Islet precursor cell (in vitro differentiated cells): ENCODE measurements at places on chromosomes 11 and 22.

- DNase-seq, result no peak
Measured at GRCh38 chr22:29782061-29782845, 15.1 kb downstream of the UQCR10 start.

DNA sequence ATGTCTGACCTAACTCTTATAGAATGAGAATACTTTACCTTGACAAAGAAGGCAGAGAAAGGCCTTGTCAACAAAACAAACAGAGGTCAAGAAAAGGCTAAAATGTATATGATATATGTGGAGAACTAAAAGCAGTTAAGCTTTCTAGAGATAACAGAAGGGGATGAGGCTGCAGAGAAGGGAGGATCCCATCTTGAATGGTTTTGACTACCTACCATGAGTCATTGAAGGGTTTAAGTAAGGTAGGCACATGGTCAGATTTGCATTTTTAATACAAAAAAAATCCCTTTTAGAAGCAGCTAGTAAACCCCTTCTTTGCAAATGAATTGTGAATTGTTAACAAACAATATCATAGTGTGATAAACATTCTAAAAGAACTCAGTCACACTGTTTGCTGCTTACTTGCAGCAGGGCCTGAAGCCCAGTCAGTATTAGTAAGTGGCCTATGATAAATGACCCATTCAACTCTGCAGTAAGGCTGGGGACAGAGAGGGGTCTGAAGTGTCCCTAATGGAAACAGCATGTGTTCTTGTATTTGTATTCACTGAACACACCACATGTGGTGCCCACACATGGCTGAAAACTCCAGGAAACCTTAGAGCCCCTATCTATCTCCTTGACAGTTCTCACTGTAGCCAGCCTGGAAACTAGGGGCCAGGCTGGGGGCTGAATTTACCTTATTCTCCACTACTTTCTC is 328.8 kb upstream of the PITPNB start:
- no peak for DNase-seq

DNA sequence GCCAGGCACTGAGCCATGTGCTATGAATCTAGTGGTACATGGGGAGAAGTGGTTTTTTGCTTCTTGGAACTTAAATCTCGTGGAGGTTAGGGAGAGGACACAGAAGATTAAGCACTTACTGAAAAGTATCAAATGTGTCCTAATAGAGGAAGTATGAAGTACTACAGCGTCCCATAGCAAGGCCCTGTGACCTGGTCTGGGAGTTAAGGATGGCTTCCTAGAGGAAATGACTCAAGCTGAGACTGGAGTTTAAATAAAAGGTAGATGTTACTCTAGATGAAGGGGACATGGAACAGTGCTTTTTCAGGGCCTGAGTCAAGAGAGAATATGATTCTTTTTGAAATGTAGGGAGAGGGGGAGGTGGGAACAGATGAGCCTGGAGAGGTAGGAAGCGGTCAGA is 202.9 kb downstream of the GRIK4 start:
- no peak for DNase-seq

DNA sequence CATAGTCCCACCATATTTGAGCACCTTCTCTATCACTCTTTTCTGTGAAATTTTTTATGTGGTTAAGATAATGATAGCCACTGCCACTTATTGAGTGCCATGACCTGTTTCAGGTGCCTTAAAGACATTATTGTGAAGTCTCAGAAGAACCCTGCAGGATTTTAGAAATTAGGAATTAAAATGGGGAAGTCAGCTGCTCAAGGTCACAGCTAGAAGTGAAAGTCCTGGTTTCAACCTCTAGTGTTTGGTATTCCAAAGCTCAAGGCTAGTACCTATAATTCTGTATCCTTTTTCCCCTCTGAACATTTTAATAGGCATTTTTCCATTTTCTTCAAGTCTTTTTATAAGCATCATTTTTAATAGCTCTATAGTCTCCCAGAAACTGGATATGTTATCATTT is 9.0 kb upstream of the RRM1 start:
- no peak for DNase-seq

DNA sequence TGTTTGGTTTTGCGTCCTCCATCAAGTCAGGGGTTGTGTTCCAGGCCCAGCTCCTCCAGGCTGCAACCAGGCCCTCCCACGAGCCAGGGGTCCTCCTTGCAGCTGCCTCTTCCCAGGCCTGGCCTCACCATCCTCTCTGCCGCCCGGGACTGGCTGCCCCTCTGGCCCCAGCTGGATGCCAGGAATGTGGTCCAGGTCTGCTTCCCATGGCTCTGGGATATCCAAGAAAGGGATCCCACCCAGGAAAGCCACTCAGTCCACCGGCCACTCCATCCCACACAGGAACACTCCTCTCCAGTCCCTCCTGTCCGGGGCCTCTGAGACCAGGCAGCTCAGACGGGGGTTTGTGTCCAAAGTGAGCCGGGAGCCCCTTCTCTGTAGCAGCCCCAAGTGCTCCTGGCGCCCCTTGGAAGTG is 336.4 kb downstream of the BRD1 start:
- DNase-seq, result no peak

- no peak for DNase-seq
Measured at GRCh38 chr22:47033648-47034000, 271.2 kb downstream of the TBC1D22A start.

DNA sequence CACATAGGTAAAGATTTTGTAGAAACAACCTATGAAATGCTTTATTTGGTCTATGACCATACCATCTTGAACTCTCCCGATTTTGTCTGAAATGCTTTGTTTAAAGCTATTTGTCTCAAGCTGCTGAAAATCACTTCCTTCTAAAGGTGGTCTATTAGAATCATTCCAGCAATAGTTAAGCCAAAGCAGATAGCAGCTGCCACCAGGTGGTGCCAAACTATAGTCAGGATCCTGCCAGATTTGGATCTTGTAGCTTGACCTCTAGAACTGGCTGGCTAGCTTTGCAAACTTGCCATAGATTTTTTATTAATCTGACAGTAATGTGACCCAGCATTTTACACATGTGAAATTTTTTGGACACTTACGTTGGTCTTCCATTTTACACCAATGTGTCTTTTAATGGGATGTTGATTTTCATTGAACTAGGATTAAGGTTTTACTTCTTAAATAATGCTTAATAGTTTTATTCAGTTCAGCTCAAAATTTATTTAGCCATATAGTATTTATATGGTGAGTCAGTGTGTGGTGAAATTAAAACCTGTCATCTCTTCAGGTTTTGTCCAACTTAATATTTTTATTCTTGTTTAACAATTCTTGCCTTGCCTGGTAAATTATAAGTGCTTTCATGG is 19.7 kb downstream of the CTR9 start:
- peak; percentile 68 for DNase-seq

DNA sequence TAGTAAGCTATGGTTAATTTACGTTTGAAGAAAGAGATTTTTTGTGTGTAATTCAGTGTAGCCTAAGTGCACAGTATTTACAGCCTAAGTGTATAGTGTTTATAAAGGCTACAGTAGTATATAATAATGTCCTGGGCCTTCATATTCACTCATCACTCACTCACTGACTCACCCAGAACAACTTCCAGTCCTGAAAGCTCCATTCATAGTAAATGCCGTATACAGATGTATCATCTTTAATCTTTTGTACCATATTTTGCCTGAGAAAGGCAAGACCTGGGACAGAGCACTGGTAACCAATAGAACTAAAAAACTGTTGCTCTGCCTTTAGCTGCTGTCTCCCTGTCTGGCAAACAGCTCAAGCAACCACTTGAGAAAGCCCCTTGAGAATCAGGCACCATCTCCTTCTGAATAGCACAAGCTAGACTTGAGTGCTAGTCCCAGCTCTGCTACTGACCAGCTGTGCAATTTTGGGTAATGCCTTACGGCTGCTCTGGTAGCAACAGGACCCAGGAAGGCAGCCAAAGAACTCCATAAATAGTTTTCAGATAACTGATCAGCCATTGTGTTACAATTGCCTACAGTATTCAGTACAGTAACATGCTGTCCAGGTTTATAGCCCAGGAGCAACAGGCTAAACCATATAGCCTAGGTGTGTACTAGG is 131.3 kb downstream of the KCNC1 start:
- DNase-seq, result no peak

GRCh38 chr11:28146123-28146751 is 38.0 kb downstream of the METTL15 start:
- no peak for DNase-seq

DNA sequence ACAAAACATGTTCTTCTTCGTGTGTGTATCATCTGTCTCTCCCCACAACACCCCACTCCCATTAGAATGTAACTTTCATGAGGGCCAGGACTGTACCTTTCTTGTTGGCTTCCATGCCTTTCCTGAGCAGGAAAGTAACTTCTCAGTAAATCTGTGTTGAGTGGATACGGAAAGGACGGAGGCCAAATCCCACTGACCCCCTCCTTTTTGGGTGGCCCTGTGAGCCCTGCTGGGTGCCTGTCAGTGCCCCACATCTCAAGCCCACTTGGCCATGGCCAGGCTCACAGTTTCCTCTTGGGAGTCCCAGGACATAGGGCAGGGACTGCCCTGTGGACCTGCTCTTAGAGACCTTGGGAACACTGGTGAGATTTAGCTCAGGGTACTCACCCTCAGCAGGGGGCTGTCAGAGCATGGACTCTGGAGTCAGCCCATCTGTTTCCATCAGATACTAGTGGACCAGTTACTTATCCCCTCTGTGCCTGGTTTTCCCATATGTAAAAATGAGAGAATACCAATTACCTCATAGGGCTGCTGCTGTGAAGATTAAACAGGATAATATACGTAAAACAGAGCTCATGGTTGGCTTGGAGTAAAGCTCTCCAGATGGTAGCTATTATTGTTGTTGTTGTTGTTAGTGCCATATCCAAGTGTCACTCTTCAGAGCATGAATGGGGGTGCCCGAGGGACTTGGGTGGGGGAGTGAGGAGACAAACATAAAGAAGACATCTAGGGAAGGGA is 1.0 kb upstream of the C11orf96 start:
- no peak for DNase-seq

DNA sequence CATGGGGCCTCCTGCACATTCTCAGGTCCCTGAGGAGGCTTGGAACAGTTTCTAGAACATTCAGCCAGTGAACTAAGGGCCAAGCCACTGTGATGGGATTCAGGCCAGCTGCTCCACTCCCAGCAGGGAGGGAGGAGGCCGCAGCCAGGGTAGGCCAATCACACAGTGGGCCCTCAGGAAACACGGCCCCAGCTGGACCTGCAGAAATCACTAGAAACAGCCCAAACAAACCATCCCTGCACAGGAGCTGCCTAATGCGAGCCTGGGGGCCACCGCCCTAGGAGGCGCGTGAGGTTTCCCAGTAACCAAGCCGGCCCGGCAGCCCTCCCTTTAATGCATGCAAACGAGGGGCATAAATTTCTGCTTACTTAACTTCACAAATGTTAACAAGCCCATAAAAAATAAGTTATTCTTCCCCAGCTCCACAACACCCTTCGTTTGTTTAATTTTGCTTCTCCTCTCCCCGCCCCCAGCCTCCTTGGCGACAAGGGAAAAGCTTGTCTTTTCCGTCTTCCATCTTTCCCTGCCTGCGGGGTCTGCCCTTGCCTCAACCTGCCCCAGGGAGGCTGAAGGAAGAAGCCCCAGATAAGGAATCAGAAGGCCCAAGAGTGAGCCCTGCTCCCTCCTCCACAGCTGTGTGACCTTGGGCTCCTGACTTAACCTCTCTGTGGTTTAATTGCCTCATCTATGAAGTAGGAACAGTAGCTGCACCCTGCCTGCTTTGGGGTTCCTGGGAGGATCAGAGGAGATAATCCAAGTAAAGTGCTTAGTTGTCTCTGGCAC is 25.7 kb downstream of the ELFN2 start:
- DNase-seq, result no peak

GRCh38 chr22:46970411-46971098 is 208.1 kb downstream of the TBC1D22A start:
- no peak for DNase-seq

DNA sequence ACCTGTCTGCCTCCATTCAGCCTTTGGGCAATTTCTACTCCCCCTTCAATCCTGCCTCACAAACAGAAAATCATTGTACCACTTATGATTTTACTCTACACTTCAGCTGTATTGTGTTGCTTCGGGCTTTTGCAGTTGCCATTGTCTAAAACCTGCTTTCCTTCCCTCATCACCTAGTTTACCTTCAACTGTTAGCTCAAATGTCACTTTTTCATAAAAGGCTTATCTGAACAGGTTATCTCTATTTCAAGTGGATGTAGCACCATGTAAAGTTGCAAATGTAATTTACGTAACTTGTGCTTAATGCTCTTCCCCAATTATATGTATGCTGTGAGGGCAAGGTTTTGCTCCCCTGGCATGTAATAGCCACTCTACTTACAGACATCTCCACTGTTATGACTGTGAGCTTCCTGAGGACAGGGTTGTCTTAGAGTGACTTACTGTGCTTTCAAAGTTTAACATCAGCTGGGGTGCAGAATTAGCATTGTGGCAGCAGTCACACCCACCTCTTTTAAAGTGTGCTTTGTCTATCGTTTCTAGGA is 5.4 kb downstream of the RPS25 start:
- DNase-seq, result no peak

- no peak for DNase-seq
Measured at GRCh38 chr11:62464655-62465054, 45.8 kb downstream of the SCGB1A1 start.

- peak; percentile 45 for DNase-seq
Measured at GRCh38 chr11:131686836-131687235, 316.4 kb downstream of the NTM start.

DNA sequence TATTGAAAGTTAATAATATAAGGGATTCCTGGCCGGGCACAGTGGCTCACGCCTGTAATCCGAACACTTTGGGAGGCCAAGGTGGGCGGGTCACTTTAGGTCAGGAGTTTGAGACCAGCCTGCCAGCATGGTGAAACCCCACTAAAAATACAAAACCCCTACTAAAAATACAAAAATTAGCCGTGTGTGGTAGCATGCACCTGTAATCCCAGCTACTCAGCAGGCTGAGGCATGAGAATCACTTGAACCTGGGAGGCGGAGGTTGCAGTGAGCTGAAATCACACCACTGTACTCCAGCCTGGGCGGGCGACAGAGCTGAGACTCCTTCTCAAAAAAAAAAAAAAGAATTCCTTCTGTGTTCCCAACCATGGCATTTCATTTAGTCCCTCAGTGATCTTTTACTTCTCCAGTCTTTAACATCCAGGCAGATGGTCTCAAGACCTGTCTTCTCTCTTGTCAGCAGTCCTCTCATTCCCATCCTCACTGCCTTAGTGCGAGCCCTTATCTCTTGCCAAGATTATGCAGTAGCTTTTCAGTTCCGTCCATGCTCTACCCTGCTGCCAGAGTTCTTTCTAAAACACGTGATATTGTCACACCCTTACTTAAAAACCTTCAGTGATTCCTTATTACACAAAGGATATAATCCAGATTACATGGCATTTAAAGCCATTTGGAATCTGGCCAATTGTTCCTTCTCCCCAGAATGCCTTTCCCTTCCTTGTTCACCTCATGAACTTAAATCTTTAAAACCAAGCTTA is 17.9 kb downstream of the RTN3 start:
- DNase-seq, result no peak

- DNase-seq, result no peak
Measured at GRCh38 chr11:68313574-68314202, 1.3 kb downstream of the LRP5 start.
